Smooth muscle cell of the coronary artery (primary cell): ENCODE measurements at places on chromosomes 12 and 14. TPM values are rescaled to one million over a fixed set of nuclear protein-coding genes. Genes with fewer than 3 reads are reported as not detected.

The GALNT8 gene
- under 0.01 TPM in 1 of 2 replicates, not detected in the other for total RNA-seq

The TAS2R13 gene
- 0.70 and 1.1 TPM in 2 replicates for total RNA-seq

The LBHD2 gene
- total RNA-seq = not detected in 2 replicates

The TSHR gene
- not detected in 2 replicates for total RNA-seq

The RSRC2 gene
- 39.9 and 46.9 TPM in 2 replicates for total RNA-seq

The PRIMA1 gene
- total RNA-seq = not detected in 2 replicates

The NINJ2 gene
- 0.47 and 0.98 TPM in 2 replicates for total RNA-seq

The AGAP2 gene
- 0.23 and 0.30 TPM in 2 replicates for total RNA-seq

The BIN2 gene
- not detected in 2 replicates for total RNA-seq

The TRHDE gene
- 0.38 TPM in 1 of 2 replicates, not detected in the other for total RNA-seq

The ZNF891 gene
- total RNA-seq = 0.53 and 0.94 TPM in 2 replicates

The GLT1D1 gene
- under 0.01 TPM in 1 of 2 replicates, not detected in the other for total RNA-seq

The NPFF gene
- total RNA-seq = not detected in 2 replicates

The HOXC4 gene
- not detected in 2 replicates for total RNA-seq

The ASIC1 gene
- total RNA-seq = 1.7 and 5.9 TPM in 2 replicates

The LHX5 gene
- total RNA-seq = not detected in 2 replicates

The TPI1 gene
- total RNA-seq = 1,121 and 1,519 TPM in 2 replicates

The SERPINA6 gene
- total RNA-seq = not detected in 2 replicates

The GDF3 gene
- total RNA-seq = not detected in 2 replicates

The SLCO1B1 gene
- total RNA-seq = not detected in 2 replicates

The FAM90A1 gene
- total RNA-seq = 0.35 TPM in 1 of 2 replicates, not detected in the other

The SLC17A8 gene
- total RNA-seq = not detected in 2 replicates

The KLRK1 gene
- total RNA-seq = not detected in 2 replicates
